ENCODE measurements at places on chromosomes 3 and 15.
A peak's percentile ranks its signal among the peaks of the same experiment; 100 is the strongest.

DNA sequence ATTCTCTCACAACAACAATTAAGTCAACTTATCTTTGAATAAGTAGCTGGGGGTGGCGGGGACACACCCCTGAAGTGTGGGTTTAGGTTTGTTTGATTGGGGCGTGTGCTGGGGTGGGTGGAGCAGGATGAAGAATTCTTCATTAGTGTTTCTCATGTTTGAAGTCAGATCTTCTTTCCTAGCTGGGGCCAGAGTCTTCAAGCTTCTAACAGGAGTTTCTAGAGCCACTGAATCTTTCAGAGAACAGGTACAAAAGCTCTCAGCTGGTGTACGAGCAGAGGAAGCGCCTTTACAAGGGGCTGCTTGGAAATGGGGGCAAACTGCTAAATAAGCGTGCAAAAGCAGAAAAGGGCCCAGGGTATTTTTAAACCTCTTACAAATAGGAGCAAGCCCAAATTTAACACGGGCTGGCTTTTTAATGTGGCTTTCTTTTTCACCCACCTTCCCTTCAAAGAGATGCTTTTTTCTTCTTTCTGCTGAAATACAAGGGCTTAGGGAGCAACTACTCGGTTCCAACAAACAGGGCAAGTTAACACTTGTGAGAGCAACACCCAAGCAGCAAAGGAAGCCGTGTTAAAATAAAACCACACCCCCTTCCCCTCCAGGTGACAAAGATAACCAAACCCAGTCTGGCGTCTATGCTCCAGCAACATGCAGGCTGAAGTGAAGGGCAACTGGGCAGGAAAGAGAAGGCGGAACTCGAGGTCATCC lies 86.9 kb upstream of the RASGRP1 start:
- peak; percentile 81 for DNase-seq

- DNase-seq, result no peak
Measured at GRCh38 chr3:186810336-186810996, 4.2 kb upstream of the RFC4 start.

DNA sequence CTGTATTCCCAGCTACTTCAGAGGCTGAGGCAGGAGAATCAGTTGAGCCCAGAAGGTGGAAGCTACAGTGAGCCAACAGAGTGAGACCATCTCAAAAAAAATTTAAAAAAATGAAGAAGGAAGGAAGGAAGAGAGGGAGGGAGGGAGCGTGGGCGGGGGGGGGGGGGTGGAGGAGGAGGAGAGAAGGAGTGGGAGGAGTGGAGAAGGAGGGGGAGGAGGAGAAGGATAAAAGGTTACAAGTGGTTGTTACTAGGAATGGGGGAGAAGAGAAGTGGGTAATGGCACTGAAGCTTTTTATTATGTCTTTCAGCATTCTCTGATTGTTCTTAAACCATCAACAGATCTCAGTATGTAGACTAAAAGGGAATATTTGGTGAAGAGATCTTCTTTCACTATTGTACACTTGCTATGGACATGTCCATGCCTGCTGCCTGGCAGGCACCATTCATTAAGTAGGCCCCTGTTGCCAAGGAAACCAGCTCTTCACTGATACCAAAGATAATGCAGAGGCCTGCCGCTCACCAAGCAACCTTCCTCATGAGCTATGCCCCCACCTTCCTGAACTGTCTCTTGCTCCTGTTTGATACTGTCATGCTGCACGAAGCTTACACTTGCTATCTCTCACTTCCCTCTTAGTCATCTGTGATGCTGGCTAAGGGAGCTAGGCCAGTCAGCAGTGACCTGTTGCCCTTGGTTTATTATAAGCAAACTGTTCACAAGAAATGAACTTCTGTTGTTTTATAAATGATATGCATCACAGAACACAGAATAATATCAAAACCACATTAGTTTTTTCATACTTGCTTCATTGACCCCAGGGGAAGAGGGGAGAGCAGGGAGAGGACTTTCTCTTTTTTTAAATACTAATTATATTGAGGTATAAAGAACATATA lies 23.1 kb downstream of the EPM2AIP1 start:
- DNase-seq, result peak; percentile 62

DNA sequence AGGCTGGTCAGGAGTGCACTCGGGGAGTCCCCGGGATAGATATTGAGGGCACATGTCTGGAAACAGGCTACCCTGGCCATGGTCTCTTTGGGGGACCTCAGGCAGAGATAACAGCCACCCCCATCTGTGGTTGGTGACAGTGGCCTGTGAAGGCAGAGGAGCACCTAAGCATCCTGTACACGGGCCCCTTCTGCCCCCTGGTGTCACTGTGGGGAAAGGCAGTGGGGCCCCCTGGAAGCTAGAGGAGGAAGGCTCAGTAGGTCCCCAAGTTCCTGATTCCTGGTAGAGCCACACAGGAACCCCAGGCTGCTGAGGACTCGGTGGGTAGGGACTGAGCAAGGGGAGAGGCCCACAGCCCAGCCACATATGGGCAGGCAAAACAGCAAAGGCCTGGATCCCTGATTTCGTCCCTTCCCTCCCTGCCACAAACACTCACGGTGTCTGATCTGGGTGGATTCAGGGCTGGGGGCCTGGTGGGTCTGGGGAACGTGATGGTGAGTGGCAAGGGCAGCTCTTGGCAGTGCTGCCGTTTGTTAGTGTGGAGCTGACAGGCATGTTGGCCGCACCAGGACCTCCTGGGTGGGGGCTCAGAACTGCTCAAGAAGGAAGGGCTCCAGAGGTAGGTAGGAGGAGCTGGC lies 14.1 kb upstream of the CXCR6 start:
- peak; percentile 79 for DNase-seq

- DNase-seq, result no peak
Measured at GRCh38 chr3:80190051-80190450, 422.3 kb upstream of the ROBO1 start.
